ENCODE measurements at places on chromosomes 11 and 22.
A peak's percentile ranks its signal among the peaks of the same experiment; 100 is the strongest.

GRCh38 chr22:23516304-23516703 is 63.8 kb downstream of the IGLL1 start:
- DNase-seq = no peak

DNA sequence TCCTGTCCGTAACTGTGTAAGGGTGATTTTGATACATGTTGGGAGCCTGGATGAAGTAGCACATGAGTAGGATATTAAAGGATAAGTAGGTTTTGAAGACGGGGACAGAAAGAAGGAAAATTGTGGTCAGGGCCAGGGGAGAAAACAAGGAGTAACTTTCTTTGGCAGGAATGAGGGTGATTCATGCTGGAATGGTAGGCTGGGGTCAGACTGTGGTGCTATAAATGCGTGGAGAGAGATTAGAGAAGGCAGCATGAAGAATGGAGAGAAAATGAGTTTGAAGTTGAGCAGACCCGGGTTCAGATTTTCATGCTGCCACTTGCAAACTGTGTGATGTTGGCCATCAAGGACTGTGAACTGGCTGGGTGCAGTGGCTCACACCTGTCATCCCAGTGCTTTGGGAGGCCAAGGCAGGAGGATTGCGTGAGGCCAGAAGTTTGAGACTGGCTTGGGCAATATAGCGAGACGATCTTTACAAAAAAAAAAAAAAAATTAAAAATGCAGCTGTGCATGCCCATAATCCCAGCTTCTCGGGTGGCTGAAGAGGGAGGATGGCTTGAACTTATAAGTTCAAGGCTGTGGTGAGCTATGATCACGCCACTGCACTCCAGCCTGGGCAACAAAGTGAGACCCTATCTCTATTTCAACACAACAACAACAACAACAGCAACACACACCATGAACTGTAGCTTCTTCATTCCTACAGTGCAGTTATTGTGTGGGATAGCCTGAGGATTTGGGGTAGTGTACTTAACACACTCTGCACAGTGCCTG is 22.3 kb downstream of the ZBTB16 start:
- no peak for DNase-seq

DNA sequence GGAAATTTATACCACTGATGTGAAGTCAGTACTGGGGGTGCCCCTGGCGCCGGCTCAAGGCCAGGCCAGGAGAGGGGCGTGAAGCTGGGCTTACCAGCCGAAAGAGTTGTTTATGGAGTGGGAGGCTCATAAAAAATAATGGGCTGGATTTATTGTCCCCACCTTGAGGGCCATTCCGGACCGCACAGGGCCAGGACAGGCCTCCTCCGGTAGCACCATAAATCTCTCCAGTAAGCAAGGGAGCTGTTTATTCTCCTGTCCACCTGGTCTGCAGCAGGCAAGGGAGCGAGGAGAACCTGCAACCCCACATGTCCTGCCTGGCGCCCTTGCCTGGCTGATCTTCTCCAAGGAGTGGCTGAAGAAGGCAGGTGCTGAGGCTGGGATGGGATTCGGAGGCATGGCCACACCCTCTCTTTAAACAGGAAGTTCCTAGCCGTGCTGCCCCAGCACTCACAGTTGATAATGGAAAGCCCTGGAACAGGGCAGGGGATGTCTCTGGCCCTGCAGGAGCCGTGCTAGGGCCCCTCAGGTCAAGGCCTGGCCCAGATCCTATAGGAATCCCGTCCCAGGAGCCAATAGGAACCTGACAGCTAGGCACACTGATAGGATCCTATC is 65.1 kb downstream of the SCUBE1 start:
- peak; percentile 35 for DNase-seq

GRCh38 chr11:117720061-117720511 is 76.9 kb downstream of the DSCAML1 start:
- DNase-seq = no peak

- no peak for DNase-seq
These were observed 36.7 kb upstream of the AMPD3 start for GRCh38 chr11:10418259-10418949.

DNA sequence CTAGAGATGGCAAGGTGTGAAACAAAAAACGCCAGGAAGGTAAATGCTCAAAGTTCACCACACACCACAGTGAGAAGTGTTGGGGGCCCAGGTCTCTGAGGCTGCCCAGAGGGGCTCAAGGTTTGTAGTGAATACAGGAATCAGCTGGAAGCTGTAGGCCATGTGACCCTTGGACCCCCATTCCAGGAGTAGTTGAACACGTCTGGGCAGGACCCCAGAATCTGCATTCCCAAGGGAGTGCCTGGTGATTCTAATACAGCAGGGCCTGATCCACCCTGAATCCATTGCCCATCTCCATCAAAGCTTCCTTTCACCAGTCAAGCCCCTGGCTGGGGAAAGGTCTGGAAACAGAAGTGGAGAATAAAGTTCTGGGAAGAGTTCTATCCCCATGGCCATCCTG is 70.8 kb upstream of the B3GAT1 start:
- no peak for DNase-seq

GRCh38 chr11:83047515-83048225 is 24.0 kb downstream of the RAB30 start:
- no peak for DNase-seq

DNA sequence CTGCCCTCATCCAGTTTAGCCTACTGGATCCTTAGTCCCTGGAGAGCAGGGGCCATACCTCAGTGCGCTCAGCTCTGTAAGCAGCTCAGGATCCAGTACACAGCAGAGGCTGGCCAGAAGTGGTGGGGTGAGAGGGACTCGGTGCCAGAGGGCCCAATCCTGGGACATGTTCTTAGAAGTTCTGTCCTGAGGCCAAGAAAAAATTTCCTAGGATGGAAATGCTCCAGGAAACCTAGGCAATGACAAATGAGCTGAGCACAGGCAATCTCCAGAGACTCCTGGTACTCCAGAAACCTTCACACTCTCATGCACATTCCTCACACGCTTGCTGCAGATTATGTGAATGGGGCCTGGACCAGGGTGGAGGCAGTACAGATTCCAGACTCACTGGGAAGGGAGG is 89.6 kb downstream of the SERGEF start:
- no peak for DNase-seq

DNA sequence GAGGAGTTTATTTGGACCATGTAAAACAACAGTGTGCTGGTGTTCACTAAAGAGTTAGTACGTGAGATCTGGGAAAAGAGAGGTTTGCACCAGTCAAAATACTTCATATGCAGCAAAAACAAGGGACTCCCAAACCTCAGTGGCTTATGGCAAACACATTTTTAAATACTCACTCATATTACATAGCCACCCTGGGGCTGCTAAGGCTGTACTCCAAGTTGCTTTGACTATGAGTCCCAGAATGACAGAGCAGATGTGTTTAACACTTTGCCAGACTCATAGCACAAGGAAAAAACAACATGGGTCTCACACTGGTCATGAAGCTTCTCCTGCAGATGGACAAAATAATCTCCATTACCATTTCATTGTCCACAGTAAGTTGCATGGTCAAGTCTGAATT is 202.8 kb upstream of the GRIA4 start:
- no peak for DNase-seq

DNA sequence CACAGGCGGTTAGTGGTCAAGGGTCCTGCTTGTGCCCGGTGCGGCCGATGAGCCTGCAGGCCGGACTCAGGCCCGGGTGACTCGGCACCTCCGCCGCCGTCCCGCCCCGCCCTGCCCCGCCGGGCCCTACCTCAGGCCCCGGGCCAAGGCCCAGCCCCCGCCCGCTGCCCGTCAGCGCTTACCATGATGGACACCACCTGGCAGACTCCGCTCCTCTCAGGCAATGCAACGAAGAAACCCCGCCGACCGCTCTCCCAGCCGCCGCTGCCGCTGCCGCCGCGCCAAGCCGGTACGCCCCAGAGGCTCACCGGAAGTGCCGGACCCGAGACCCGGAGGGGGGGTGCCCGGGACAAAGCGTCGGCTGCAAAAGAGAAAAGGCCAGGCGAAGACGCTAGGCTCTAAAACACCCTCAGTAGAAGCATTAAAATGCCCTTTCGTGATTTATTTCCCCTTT is at the start of gene UFD1:
UFD1 (minus strand) TSS at position 293 of the 454 bp plus-strand sequence; CDS start at position 185, 108 bp downstream.
- peak; percentile 86 for DNase-seq

GRCh38 chr11:91773090-91773489 is 451.5 kb upstream of the FAT3 start:
- DNase-seq = no peak

- DNase-seq = no peak
These were observed 227.2 kb upstream of the RAG2 start for GRCh38 chr11:36825251-36825650.

DNA sequence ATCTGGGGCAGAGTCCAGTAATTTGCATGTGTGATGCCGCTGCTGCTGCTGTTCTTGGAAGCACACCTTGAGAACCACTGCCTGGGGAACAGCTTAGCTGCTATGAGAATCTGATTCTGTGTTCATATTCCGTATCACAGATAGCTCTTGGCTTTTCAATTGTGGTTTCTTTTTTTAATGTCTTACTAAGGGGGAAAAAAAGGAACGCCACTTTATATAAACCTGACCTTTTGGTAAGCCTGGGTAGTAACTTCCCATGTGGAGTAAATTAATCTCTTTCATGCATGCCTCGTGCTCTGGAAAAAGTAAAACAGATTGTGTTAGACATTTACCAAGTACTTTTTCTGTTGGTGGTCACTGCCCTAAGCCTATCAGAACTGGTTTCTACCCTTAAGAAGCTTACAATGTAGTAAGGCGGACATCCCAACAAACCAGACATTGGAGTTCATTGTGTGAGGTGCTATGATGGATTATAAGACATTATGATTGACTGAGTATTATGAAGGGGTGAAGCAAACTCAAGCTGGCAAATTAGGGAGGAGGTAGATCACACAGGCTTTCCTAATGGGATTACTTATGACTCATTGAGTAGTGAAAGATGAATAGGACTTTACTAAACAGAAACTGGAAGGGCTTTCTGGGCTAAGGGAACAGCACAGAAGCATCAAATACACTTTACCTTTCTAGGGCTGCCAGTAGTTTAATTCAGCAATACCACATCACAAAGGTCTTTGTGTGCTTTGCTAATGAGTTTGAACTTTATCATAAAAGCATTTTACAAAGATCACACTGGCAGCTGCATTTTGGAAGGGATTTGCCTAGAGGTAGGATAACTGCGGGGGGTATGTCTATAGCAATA is 64.7 kb downstream of the MAML2 start:
- no peak for DNase-seq

DNA sequence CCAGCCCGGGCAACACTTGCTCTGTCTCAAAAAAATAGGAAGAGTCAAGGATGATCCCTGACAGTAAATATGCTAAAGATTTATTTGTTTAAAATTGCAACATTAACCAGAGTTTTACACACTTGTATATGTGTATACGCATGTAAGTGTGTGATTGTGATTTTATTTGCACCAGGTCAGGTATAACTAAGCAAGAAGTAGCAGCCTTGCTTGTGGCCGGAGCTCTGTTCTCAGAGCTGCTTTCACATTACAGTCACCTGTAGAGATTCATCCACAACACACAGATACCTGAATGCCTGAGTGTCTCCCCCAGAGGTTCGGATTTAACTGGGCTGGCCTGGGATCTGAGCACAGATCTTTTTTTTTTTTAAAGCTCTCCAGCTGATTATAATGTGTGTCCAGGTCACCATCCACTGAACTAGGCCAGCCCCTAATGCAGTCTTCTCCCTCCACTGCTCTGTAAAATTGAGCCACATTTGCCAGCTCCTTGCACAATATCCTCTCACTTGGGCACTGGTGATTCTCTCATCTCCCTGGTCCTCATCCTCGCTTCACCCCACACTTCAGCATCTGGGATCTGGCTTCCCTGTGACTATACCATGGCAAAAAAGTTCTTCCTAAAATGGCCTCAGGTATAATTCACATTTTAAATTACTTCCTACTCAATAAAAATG is 48.3 kb downstream of the LIF start:
- DNase-seq = no peak

- DNase-seq = no peak
These were observed 31.1 kb downstream of the SMCO4 start for GRCh38 chr11:93512073-93512475.

- DNase-seq = no peak
These were observed 7.3 kb downstream of the DDI1 start for GRCh38 chr11:104043678-104044239.

GRCh38 chr11:115700496-115700895 is 196.3 kb upstream of the CADM1 start:
- no peak for DNase-seq

- DNase-seq = peak; percentile 57
These were observed 804 bp downstream of the APIP start for GRCh38 chr11:34915136-34916014.

- DNase-seq = no peak
These were observed 55.2 kb upstream of the MYEOV start for GRCh38 chr11:69238573-69239351.

GRCh38 chr11:57406337-57406904 is 16.0 kb upstream of the PRG2 start:
- DNase-seq = peak; percentile 37

- peak; percentile 37 for DNase-seq
These were observed 8.7 kb downstream of the TSKU start for GRCh38 chr11:76791861-76792260.

GRCh38 chr11:63845911-63846310 is 7.0 kb downstream of the MARK2 start:
- DNase-seq = no peak

DNA sequence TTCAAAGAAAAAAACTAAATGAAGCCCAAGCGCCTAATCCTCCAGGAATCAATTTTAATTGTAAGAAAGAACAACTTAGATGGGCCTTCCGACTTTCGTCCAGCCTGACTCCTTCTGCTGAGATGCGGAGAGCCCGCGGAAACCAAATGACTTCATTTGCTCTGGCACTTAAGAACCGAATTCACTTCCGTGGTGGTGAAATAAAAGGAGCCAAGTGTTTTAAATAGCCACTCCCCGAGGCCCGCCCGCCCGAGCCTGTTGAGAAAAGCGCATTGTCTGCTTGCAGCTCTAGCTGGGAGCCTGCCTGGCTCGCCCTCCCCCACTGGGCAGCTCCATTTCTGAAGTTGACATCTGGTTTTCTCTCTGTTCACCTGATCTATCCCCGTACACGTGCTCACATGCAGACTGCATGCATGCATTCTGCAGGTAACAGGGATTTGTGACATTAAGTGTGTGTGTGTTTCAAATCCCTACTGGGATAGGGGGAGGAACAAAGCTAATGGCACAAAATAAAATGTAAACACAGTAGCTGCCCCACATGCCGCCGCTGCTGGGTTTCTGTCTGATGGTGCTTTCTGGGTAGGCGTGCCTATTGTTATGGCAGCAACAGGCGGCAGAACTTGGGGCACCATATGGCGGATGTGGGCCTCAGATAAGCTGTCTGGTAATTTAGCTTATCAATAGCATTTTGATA is 6.2 kb downstream of the TEAD1 start:
- DNase-seq = peak; percentile 52

DNA sequence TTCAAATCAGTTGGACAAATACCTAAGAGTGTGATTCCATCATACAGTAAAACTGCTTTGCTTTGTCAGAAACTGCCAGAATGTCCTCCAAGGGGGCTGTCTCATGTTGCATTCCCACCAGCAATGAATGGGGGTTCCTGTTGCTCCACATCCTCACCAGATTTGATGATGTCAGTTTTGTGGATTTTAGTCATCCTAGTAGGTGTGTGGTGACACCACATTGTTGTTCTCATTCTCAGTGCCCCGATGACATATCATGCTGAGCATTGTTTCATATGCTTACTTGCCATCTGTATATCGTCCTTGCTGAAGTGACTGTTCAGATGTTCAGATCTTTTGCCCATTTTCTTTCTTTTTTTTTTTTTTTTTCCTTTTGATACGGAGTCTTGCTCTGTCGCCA is 37.0 kb downstream of the CDPF1 start:
- DNase-seq = no peak

- no peak for DNase-seq
These were observed 13.7 kb upstream of the DEPDC7 start for GRCh38 chr11:33001751-33002542.

All from hematopoietic multipotent progenitor cell treated with erythropoietin and hydrocortisone succinate and interleukin-3 and kit ligand, for 6 days (in vitro differentiated cells).